SHP77 treated with DMSO at 0.1 percent for 48 hours (cell line): ENCODE measurements at places on chromosomes 7 and 10.

DNA sequence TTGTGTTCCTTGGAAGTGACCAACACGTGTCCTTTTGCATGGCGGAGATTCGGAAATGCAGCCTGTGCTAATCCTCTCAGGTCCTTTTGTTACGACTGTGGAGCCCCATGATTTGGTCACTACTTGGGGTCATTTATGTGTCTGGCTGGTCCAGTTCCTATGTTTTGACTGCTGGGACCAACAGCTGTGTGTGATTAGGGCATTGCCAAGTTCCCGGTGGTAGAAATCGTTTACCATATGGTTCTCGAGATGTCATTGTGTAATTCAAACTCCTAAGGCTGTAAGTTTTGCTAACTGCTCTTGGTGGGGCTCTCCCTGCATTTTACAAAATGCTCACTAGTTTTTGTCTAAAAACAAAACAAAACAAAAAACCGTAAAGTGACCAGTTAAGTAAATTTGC lies 62.0 kb downstream of the CCNY start:
- no peak for DNase-seq

DNA sequence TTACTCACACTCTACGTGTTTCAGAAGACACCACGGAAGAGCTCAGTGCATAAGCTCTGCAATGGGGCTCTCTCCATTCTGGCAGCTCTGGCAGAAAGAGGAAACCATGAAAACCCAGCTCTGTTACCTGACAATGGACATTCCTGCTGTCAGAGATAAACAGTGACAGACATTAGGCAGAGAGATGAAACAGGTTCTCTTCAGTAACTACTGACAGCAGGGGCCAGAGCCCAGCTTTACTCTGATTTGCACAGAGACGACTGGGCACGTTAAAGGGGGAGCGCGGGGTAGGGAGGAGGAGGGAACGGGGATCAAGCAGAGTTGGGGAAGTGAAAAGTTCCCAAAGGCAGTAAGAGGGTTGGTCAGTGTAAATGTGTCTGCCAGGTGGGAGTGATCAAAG lies 206.1 kb downstream of the RAMP3 start:
- no peak for DNase-seq

DNA sequence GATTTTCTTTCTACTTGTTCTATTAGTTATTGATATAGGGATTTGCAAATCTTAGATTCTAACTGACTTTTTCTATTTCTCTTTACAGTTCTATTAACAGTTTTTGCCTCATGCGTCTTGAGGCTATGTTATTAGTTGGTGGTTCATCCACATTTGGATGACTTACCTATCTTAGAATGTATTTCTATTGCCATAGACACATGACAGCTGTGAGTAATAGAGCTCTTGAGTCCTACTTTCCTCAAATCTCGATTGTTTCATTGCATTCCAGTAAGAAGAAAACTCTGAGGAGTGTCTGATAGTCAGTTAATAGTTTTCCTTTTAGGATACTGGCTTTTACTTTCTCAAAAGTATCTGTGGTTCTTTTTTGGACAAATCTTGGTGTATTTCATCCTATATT lies 241.4 kb upstream of the ZNF32 start:
- DNase-seq: no peak

GRCh38 chr7:149166142-149166541 lies 18.9 kb downstream of the ZNF398 start:
- DNase-seq: no peak

DNA sequence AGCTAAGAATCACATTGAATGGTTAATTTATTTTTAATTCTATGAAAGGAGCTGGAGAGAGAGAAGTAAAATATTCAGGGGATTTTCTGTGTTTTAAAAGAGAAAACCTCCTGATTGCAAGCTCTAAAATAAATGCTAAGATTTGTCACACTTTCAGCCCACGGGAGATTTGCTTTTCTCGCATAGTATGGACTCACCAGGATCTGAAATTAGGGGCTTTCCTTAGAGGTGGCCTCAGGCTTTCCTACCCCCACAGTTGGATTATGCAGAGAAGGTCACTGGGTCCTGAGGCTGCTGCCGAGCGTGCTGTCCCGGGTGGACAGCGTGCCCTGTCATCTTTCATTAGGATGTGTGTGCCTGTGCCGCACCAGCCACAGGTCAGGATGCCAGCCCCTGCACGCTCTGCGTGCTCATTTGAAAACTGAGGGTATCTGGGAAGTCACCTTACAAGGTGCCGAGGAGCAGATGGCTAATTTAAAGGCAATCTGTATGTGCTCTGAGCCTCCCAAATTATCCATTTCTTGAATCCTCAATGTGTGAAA lies 258.8 kb downstream of the CELF2 start:
- no peak for DNase-seq
